Upper lobe of left lung (tissue), 6 donors: ENCODE measurements at places on chromosomes 5 and 9.

GRCh38 chr9:128479262-128479661 lies 23.5 kb downstream of the ODF2 start:
- DNase-seq: no peak

- no peak for DNase-seq
These were observed 28.5 kb downstream of the ANKDD1B start for GRCh38 chr5:75639535-75640311.

GRCh38 chr5:111488353-111488752 lies 24.0 kb downstream of the STARD4 start:
- no peak for DNase-seq

DNA sequence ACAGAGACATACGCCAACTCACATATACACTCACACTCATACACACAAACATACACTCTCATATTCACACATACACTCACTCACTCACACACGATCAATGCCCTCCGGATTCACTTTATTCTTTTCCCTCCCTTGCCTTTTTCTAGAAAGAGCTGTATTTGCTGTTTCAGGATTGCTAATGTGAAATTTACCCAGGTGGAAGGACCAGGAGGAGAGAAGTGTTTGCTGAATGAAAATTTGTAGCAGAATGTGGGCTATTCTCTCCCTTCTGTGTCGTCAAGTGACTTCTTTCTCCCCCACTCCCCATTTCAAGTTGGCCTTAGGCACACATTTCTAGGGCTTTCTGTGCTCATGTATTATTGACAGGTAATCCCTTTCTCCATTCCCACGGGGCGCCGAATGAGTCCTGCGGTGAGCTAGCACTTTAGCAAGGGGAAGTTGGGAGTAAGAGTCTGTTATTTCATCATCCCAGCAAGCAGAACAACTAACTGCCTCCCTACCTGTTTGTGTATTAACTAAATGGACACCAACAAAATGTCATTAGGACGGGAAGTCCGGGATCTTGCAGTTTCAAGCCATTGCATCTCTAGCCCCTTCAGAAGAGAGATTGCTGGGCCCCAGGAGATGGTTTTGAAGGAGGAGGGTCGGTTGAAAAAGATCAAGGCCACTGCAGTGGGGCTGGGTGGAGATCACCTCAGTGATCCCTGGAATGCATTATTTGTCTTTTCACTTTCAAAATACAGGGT lies 97.1 kb upstream of the TAF11L2 start:
- no peak for DNase-seq

GRCh38 chr9:129235931-129236331 lies 57.9 kb upstream of the IER5L start:
- no peak for DNase-seq

DNA sequence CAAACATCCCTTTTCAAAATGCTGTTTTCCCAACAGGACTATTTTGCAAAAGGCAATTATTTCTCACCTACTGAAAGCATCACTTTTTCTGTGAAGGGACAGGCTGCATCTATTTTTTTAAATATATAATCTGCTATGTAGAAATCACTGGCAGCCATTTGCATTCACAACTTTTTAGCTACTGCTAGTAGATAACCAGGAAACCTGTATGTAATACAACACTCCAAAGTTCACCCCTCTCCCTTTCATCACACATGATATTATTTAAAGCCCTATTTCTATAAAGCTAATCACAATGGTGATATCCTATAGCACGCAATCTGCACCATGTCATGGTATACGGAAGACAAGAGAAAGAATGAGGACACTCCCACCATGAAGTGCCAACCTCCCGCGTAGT lies 9.8 kb downstream of the DMGDH start:
- no peak for DNase-seq
